NCI-H187 (cell line): ENCODE measurements at places on chromosomes 4 and X.

DNA sequence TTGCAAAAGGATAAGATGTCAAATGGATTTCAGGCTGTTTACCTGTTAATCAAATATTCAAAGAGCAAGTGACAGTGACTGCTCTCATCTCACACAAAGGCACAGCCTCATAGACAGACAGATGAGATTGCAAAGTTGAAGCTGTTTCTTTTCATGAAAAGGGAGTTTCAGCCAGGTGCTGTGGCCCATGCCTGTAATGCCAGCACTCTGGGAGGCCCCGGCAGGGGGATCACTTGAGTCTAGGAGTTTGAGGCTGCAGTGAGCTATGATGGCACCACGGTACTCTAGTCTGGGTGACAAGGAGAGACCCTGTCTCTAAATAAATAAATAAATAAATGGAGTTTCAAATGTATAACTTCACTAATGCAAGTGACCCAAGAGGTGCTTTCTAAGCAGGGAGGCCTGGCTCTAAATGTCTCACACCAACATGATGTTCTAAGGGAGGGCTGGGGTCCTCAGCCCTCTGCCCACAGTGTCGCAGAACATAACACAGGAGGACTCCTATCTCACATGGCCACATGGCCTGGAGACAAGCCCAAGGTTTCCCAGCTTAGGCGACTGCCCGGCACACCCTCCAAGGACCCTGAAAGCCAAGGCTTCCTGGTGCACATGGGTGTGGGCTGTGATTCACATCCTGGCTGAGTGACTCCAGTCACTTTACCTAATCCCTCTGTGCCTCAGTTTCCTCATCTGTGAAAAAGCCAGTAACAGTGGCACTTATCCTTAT is 26.8 kb downstream of the PPP2R2C start:
- DNase-seq: no peak

DNA sequence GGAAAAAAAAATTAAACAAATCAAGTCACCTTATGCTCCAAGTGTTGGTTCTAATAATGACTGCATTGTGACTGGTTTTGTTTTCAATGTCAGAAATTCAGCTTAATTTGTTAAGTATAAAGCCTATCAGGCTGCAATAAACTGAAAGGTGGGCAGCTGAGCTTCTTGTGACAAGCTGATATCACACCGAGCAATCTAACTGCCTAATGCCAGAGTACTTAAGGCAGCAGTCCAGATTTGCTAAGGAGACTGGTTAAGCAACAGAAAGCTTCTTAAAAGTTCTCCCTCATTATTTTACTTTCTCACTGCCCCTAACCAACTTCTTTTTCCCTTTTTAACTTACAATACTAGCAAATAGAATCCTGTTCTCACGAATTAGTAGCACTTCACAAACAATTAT is 201.0 kb downstream of the MAB21L2 start:
- DNase-seq: no peak

DNA sequence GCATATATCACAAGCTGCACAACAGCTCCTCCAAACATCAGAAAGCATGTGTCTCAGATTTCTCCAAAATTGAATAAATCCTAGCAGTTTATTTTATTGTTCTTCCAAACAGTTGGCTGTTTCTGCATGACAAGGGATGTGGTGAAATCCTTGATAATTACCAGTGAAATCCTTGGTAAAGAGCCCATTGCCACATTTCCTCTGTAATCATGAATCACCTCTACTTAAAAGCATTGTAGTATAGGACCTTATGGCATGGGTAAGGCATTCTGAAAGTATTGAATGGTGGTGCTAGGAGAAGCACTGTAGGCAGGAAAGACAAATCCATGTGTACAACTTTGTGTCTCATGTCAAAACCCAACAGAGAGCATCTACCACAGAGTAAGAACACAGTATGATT is 135.8 kb upstream of the NDST3 start:
- DNase-seq: no peak

DNA sequence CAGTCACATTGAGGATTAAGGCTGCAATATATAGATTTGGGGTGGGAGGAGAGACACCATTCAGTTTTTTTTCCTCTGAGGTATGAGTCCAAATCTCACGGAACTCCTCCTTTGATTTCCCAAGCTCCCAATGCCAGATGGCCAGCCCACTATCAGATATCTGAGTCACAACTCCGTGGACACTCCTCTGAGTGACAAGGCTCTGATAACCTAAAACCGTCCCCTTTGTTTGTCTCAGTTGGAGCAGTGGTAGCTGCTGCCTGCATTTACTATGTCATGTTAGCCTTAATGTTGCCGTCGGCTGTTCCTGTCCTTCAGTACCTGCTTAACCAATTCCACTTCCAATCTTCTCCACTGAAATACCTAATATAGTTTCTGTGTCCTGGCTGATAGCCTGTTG is 107.3 kb downstream of the DTHD1 start:
- no peak for DNase-seq

- no peak for DNase-seq
These were observed 72.7 kb downstream of the NAA11 start for GRCh38 chr4:79253168-79253567.

- no peak for DNase-seq
These were observed 97.8 kb upstream of the ATOH1 start for GRCh38 chr4:93730760-93731159.
